Heart right ventricle (tissue), 16 donors: ENCODE measurements at places on chromosomes 16 and 17.

DNA sequence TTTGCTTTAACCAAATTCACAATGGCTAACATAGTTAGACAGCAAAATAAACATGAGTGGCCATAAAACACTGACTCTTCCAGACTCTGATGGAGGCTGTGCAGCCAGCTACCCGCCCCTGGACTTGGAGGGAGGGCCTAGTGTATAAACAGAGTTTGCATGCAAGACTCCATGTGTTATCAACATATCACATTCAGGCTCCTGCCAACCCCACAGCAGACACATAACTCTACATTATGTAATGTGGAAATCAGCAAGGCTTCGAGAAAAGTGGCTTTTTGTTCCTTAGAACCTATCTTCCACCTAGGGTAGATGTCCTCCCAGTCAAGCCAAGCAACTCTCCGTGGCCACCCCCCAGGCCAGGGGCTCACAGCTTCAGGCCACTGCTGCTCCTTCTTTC is 19.3 kb upstream of the SOX9 start:
- DNase-seq: no peak

DNA sequence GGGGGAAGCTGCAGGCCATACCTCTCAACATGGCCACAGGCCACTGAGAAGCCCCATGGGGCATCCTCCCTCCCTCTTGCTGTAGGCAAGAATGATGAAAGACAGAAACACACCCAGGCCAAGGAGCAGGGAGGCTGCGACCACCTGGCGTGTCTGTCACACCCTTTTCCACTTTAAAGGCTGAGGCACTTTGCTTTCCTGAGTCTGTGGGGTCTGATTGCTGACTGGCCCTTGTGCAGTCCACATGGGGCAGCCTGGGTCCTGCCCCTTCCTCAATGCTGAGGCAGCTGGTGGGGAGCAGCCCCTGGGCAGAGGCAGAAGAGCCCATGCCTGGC is 8.7 kb downstream of the TMEM204 start:
- DNase-seq: no peak

DNA sequence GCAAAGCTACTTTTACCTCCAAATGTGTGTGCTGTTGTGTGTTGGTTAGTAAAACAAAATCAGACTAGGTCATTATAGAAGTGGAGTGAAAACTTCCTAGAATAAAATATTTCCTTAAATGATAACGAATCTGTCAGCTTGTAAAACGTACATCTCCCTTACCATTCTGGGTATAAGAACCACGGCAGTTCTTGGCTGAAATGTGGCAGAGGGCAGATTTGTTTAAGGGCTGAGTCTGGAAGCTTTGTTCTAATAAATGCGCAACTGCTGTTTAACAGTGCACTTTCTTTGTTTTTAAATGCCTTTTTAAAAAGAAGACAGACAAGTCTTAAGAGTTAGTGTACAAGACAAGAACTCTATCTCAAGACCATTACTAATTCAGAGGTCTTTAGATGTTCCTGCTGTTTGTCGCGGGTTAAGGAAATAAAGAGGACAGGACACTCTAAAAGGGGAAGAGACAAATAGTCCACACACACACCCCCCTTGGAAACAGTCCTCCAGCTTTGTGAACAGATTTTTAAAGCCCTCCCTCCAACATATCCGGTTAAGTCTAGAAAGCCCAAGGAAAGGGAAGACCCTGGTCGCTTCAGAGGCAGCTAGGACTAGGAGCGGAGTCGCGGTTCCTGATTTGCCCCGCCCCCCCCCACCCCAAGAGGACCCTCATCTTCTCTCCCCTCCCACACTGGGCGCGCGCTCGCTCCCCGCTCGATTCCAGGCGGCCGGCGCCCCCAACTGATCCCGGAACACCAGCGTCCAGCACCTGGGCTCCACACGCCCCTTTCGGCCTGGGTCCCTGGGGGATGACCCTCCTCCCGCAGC is 658 bp downstream of the SYNRG start:
- no peak for DNase-seq

DNA sequence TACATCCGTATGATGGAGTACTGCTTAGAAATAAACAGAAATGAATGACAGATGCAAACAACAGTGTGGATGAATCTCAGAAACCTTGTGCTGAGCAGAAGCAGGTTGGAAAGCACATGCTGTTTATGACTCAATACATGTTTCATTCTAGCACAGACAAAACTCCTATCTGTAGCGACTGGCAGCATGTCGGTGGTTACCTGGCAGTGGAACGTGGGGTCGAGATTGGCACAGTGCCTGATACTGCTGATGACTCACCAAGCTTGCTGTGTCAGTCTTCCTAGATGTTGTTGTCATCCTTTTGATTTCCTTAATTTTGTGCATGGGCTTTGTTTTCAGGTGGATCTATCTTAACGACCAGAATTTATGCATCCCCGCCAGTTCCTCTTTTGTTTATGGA is 62.1 kb downstream of the GAN start:
- DNase-seq: no peak

DNA sequence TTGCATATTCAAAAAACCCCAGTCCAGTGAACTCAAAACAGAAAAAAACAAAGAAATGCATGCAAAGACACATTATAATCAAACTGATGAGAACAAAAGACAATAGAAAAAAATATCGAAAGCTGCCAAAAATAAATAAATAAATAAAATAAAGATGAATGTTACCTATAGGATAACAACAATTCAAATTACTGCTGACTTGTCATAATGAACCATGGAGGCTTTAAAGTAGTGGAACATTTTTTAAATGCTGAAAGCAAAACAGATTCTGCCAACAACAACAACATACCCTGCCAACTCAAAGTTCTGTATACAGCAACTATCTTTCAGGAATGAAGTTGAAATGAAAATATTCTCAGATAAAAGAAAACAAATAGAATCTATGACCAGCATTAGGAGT is 116.6 kb downstream of the CBLN1 start:
- no peak for DNase-seq
